ENCODE measurements at places on chromosomes 5 and 9.
A peak's percentile ranks its signal among the peaks of the same experiment; 100 is the strongest.

GRCh38 chr9:133738640-133739225 is 581 bp upstream of the SARDH start:
- H3K27ac ChIP-seq: no peak overlapping the region
- H3K4me3 ChIP-seq: no peak overlapping the region
- peaks cover 14% of the 10 kb centered on the region for H3K4me1 ChIP-seq
- no peak for DNase-seq

- H3K36me3 ChIP-seq: no peaks in the 10 kb centered on the region
- no peaks in the 10 kb centered on the region for H3K27me3 ChIP-seq
- H3K4me3 ChIP-seq: no peak overlapping the region
- no peak overlapping the region for H3K27ac ChIP-seq
- H3K4me1 ChIP-seq: no peaks in the 10 kb centered on the region
Observed at GRCh38 chr9:79969393-79970145, 397.8 kb downstream of the TLE4 start.

DNA sequence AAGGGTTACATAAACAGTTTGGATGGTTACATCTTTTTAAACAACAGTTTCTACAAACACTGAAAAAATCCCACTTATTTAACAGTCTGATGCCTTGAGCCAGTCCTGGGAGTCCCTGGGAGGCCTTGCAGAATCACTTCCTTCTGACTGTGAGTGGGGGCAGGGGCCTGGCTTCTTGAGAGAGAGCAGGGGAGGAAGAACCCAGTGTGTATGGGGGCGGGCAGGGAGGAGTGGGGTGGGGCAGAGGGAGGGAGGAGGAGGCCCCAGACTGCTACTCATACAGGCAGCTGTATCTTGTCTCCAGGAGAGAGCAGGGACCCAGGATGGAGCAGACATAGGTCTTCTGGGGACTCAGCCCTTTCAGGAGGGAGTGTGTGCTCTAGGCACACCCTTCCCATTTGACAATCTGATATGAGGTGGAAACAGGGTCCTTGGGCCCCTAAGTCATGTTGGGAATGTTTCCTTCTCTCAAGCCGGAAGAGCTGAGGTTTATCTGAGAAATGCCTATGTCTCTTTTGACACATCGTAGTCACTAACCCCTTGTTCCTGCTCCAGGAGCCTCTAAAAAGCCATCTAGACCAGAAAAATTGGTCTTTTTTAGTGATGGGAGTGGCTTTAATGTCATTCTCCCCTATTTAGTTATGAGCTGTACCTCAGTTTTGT is 52.8 kb downstream of the IRF1 start:
- peaks cover 81% of the 10 kb centered on the region for H3K36me3 ChIP-seq
- H3K4me3 ChIP-seq: no peak overlapping the region
- H3K27ac ChIP-seq: peak overlapping the region; percentile 79
- peaks cover 71% of the 10 kb centered on the region for H3K4me1 ChIP-seq
- no peaks in the 10 kb centered on the region for H3K27me3 ChIP-seq

GRCh38 chr5:180056153-180056552 is 15.4 kb downstream of the RNF130 start:
- H3K27me3 ChIP-seq: peaks cover 3% of the 10 kb centered on the region
- no peak overlapping the region for H3K4me3 ChIP-seq
- no peak for DNase-seq
- no peaks in the 10 kb centered on the region for H3K36me3 ChIP-seq

- DNase-seq: no peak
- H3K4me3 ChIP-seq: no peak overlapping the region
- peaks cover 9% of the 10 kb centered on the region for H3K27me3 ChIP-seq
- no peak overlapping the region for H3K27ac ChIP-seq
- H3K4me1 ChIP-seq: no peaks in the 10 kb centered on the region
Observed at GRCh38 chr9:115223471-115223870, 105.5 kb upstream of the TNC start.

DNA sequence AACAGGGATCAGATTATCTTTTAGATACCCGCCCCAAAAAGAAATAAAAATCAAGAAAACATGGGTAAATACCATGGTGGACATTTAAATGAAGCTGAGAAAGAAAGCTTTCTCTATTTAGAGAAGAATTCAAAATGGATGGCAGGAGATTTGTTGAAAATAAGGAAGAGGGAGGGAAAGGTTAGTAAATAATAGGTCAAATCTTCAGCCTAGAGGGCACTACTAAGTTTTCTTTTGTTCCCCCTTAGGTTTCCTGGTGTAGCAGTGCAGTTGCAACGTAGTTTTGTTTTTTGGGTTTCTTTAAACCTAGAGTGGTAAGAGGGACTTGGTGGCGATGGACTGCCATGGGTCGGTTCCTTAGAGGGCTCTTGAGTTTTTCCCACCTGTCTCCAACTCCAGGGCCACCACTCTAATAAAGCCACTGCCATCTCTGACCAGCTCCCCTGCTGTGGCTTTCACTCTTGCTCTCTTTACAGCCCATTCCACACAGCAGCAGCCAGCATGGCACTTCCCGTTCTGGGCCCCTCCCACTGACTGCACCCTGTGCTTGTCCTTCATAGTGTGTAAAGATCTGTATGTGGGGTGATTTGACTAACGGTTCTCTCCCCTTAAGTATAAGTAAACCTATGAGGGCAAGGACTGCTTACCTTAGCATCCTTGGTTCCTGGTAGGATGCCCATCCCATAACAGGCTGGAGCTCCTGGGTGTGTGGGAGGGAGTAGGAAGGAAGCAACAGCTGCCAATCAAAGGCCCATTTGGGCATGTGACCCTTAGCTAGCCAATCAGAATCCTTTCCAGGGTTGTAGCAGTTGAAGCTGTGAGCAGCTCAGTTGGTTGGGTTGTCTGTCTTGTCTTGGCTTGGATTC is 118.3 kb downstream of the SLC1A3 start:
- H3K4me3 ChIP-seq: no peak overlapping the region
- H3K27ac ChIP-seq: no peak overlapping the region
- H3K36me3 ChIP-seq: no peaks in the 10 kb centered on the region
- DNase-seq: no peak
- H3K27me3 ChIP-seq: peaks cover 3% of the 10 kb centered on the region

DNA sequence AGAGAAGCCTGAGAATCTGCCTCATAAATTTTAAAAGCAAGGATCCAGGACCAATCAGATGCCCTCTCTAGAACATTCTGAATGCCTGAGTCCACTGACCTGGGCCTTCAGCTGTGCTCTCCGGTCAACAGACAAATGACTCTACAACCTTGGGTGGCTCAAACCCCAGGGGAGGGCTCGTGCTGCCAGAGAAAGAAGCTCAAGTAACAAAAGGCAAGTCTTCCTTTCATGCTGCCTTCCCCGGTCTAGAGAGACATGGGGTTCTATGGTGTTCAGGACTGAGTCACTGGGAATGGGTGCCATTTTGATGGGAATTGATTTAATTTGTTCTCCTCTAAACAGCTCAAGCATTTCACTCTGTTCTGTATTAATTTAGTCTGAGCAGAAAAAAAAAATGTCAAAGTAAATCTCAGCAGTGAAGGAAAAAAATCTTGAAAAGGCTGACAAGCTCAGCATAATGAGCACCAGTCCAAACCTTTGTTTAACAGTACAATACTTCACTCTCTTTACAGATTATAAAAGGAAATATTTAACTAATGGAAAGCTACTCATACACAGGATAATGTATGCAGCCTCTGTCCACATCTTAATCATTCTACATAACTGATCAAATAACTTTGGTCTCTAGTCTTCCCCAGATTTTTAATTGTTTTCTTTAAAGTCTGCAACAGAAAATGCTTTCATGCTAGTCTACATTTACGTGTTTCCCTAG is 191.0 kb downstream of the GLIS3 start:
- H3K4me1 ChIP-seq: no peaks in the 10 kb centered on the region
- H3K36me3 ChIP-seq: no peaks in the 10 kb centered on the region
- H3K27ac ChIP-seq: no peak overlapping the region
- no peak overlapping the region for H3K4me3 ChIP-seq
- peaks cover 3% of the 10 kb centered on the region for H3K27me3 ChIP-seq

DNA sequence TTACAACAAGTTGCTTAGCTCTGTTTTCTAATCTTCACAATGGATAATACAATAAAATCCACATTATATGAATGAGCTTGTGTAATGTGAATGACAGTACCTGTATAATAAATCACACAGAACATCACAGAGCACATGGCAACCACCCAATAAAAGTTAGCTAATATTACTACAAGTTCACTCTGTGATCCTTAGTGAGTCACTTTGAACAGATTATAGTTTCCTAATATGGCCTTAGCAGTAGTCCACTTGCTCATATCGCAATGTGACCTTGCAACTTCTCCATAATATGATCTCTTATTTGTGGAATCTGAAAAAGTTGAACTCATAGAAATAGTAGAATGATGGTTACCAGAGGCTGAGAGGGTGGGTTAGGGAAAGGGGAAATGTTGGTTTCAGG is 361.3 kb downstream of the PTPRD start:
- H3K27ac ChIP-seq: no peak overlapping the region
- H3K4me1 ChIP-seq: no peaks in the 10 kb centered on the region
- no peaks in the 10 kb centered on the region for H3K27me3 ChIP-seq

- H3K27ac ChIP-seq: no peak overlapping the region
- H3K4me3 ChIP-seq: no peak overlapping the region
- no peaks in the 10 kb centered on the region for H3K36me3 ChIP-seq
- no peak for DNase-seq
- no peaks in the 10 kb centered on the region for H3K27me3 ChIP-seq
Observed at GRCh38 chr5:168328814-168329213, 37.4 kb downstream of the WWC1 start.

DNA sequence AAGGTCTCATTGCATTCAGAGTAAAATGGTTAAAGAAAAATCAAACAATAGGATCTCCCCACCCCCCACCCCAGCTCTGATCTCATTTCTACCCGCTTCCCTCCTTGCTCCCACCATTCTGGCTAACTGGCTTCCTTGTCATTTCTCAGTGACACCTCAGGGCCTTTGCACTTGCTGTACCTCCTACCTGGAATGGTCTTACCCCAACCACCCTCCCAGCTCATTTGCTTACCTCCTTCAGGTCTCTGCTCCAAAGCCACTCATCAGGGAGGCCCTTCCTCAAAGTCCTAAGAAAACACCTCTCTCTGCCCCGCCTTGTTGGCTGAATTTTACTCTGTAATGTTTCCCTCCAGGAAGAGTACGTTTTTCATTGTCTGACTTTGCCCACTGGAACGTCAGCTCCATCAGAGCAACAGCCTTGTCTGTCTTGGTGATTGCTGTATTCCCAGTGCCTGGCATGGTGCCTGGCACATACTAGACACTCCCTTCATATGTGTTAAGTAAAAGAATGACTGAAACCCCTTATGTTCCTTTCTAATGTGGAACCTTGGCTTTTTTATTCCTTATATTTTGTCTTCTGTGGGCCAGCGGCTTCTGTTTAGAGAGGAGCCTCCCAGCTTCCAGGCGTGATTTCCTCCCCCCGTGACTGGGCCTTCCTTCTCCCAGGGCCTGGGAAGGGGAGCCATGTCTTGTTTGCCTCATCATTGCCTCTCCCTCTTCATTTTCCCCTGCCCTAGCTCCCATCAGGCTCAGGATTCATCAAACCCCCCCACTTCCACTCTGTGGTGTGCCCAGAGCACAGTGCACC is 26.9 kb downstream of the NEURL1B start:
- no peaks in the 10 kb centered on the region for H3K27me3 ChIP-seq
- H3K27ac ChIP-seq: no peak overlapping the region

DNA sequence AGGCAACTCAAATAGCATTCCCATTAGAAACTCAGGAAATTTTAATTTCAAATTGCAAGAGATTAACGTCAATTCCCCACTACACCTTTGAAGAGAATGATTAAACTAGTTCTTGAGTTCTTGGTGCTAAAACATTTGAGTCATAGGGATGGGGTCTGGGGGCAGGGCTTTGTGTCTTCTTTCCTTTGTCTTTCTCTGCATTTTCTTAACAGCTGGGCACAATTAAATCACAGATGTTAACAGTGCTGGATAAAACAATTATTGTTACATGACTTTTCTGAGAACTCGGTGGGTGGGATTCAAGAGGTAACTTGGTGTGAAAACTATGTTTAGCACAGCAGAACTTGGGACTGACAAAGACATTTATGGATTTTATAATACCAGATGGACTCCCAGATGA is 351.9 kb upstream of the TNC start:
- no peaks in the 10 kb centered on the region for H3K27me3 ChIP-seq
- no peaks in the 10 kb centered on the region for H3K4me1 ChIP-seq
- H3K27ac ChIP-seq: no peak overlapping the region
- H3K36me3 ChIP-seq: no peaks in the 10 kb centered on the region

DNA sequence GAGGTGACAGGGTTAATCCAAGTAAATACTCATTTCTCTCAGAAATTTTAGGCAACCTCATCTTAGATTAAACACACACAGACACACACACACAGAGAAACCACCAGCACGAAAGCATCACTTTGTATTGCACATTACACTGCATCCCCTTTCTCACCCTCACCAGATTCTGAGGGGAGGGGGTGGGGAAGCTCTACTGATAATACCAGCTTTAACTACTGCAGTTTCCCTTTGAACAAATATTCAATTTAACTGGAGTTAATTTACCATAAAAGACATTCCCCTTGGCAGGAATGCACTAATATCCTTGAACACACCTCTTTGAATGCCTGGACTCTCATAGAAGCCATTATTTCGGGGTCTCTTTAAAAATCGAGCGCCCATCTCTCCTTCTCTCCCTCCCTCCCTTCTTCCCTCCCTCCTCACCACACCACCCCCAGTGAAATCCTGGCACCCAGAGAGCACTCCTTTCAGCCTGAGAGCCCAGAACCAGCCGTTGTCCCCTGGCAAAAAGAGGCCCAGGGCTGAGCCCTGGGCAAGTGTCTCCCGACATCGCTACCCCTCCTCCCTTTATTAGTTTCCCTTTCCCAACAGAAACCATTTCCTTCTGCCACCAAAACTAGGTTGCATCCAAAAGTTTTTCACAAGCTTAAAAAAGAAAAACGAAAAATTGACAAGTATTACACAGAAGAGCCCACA is 2.8 kb upstream of the NFIB start:
- H3K4me3 ChIP-seq: no peak overlapping the region
- H3K27ac ChIP-seq: no peak overlapping the region
- peaks cover 5% of the 10 kb centered on the region for H3K4me1 ChIP-seq

GRCh38 chr5:177607452-177608192 is 7.7 kb downstream of the B4GALT7 start:
- peaks cover 38% of the 10 kb centered on the region for H3K36me3 ChIP-seq
- H3K4me3 ChIP-seq: no peak overlapping the region
- DNase-seq: peak; percentile 67
- H3K27me3 ChIP-seq: no peaks in the 10 kb centered on the region
- H3K27ac ChIP-seq: no peak overlapping the region

GRCh38 chr5:86756839-86757238 is 139.1 kb downstream of the COX7C start:
- no peak overlapping the region for H3K27ac ChIP-seq
- no peaks in the 10 kb centered on the region for H3K27me3 ChIP-seq
- H3K4me3 ChIP-seq: no peak overlapping the region
- H3K36me3 ChIP-seq: no peaks in the 10 kb centered on the region
- no peak for DNase-seq

- peaks cover 3% of the 10 kb centered on the region for H3K36me3 ChIP-seq
- DNase-seq: no peak
- H3K27ac ChIP-seq: no peak overlapping the region
- H3K4me1 ChIP-seq: no peaks in the 10 kb centered on the region
Observed at GRCh38 chr9:85569988-85570387, 171.8 kb downstream of the AGTPBP1 start.

- no peak overlapping the region for H3K4me3 ChIP-seq
- H3K27me3 ChIP-seq: no peaks in the 10 kb centered on the region
- H3K4me1 ChIP-seq: no peaks in the 10 kb centered on the region
- H3K27ac ChIP-seq: no peak overlapping the region
- no peaks in the 10 kb centered on the region for H3K36me3 ChIP-seq
- no peak for DNase-seq
Observed at GRCh38 chr9:83266331-83266665, 203.4 kb upstream of the RASEF start.

Data from DND-41 (cell line).